IPS DF 6.9 (cell line): ENCODE measurements at places on chromosomes 2 and 18.

DNA sequence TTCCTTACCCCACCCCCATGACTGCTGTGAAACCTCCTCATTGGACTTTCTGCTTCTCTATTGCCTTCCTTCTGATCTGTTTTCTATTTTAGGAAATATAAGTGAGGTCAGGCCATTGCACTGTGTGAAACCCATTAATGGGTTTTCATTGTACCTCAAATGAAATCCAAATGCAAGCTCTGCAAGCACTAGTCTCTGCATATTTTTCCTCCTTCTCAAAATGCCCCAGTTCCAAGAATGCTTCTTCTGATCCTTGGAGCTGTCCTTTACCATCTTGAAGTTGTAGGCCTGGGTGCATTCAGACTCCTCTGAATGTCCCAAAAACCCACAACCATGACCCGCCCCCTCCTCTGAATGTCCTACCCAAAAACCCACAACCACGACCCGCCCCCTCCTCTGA is 8.2 kb downstream of the IL1A start:
- no peak for DNase-seq

DNA sequence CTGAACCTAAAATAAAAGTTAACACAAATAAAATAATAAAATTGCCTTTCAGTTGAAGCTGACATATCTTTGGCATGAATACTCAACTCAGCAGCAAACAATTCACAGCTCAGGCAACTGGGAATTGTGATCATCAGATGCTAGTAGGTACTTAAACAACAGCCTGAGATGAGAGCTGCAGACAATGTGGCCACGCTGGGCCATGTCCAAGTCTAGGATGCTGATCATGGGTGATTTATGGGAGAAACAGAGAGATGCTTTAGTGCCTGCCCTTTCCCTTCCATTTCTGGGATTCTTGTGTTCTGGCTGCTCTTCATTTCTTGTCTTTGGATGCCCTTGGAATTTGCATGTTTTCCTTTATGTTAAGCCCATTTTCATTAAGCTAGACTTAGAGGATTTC is 212.4 kb upstream of the CWC22 start:
- DNase-seq: no peak

- DNase-seq: no peak
These were observed 24.1 kb downstream of the SLC14A2 start for GRCh38 chr18:45639408-45639807.

DNA sequence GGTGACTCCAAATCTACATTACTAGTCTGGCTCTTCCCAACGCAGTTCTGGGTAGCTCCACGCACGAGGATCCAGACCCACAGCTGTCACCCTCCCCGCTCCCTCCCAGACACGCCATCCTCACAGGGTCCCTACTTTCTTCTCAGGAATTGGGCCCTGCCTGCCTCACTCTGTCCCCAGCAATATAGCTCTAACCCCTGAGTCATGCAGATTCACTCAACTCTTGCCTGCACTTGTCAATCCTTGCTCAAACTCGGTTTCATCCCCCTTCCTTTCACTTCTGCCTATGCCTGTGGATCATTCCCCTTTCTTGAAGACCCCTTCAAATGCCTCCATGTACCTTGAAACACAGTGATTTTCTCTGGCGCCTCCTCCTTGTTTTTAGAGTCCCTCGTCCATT is 5.0 kb downstream of the ST8SIA5 start:
- DNase-seq: no peak

DNA sequence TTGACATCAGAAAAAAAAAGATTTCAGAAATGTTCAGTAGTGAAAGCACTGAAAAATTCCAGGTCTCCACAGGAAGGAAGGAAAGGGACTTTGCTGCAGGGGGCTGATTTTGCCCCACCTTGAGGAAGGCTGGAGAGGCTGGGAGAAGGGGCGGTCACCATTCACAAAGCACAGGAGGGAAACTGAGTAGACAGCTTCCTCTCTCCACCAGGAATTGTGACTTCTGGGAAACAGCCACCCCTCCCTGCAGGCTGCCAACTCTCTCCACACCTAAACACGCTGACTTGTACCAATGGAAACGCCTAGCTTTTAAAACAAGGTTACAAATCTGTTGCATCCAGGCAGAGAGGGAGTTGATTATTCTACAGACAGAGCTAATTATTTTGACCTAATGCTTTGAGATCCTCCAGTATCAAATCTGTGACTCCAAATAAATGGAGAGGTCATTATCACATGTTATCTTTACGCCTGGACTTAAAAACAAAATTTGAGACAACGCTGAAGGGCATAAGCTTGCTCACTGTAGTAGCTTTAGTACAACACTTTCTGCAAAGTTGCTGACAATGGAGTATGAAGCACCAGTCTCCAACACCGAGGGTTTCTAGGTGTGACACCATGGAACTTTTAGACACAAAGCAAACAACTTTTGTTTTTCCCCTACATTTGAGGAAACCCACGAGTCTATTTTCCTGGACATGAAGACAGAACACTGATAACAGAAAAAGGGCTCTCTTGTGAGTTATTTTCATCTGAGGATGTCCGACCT is 42.7 kb downstream of the EPHA4 start:
- no peak for DNase-seq

GRCh38 chr2:12824351-12824777 is 107.6 kb downstream of the TRIB2 start:
- DNase-seq: no peak

DNA sequence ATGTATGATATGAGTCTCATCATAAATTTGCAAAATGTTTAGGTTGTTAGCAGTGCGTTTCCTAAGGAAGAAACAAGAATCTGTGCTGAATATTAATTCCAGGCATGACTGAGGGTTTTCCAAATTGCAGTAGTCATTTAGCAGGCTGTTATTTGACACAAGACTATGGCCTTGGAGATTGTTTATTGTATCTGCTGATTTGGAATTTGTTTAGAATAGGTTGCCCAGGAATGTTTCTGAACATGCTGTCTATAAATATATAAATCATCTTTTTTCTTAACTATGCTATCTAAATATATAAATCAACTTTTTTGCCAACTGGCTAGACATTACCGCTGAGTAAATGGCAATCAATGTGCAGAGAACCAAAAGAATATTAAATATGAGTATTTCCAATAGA is 90.9 kb downstream of the DOK6 start:
- DNase-seq: no peak

DNA sequence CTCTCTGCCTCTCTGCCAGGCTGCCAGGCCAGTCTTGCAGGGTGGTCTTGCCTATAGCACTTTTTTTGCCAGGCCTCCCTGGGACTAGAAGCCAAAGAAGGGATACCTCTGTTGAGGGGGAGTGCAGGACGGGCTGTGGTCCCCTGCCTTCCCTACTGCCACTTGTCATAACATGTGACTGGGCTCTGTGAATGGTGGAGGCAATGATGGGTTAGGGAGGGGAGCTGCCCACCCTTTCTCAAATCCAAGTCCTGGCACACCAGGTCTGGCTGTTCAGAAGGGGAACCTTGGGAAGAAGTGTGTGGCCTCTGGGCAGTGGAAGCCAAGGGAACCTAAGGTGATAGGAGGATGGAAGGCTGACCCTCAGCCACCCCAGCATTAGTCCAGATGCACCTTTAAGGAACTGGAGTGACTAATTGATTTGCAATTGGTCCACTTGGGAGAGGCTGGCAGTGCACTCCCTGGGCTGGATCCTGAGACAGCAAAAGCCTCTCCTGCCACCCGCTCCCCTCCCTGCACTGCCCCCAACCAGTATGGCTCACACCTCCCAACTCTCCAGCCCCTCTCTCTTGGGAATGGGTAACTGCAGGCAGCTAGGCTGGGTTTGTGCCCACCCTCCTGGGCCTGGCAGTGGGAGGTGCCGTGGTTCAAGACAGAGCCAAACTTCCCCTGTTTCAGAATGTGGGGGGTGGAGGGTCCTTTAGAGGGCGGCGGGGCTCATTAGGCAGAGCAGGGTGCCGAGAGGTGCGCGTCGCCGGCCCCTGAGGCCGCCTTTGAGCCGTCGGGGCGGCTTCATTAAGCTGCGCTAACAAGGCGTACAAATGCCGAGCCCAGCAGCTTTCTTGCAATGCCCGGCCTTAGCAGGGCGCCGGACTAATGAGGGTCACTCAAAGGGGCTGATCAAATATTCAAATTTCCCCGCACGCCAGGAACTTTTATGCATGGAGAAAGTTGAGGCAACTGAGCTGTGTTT is 4.5 kb upstream of the SIX3 start:
- DNase-seq: no peak

GRCh38 chr2:107645586-107645985 is 181.1 kb upstream of the RGPD4 start:
- DNase-seq: no peak

GRCh38 chr2:46800625-46801349 is 114.8 kb downstream of the MCFD2 start:
- DNase-seq: no peak

DNA sequence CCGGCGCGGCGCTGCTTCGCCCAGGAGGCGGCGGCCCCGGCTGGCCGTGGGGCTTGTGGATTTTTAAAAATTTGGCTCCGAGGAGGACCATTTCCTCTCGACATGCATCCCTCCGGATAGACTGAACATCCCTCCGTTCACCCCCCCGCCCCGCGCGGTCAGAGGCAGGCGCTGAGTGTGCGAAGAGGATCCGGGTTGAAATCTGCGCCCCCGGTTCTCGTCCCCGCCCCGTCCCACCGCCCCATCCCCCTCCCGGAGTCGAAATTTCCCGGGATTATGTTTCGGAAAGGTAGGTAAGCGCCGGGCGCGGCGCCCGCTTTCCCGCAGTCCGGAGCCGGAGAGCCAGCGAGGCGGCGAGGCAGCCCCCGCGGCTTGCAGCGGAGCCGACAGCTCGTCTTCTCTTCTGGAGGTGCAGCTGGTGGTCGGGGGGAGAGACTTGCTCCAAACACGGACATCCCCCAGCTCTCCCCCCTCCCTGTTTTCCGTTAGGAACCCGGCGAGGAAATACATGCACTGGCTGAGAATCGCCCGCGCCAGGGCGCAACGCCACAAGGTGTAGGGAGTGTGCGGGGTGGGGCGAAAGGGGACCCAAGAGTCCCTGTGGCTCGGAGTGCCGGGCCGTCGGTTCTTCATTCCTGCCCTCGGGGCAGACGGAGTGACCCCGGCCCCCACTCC is at the start of gene PRKCE:
Gene PRKCE (plus strand): TSS at position 261 of the 675 bp plus-strand sequence.
- no peak for DNase-seq

- no peak for DNase-seq
These were observed 40.2 kb upstream of the NEB start for GRCh38 chr2:151774506-151774905.

DNA sequence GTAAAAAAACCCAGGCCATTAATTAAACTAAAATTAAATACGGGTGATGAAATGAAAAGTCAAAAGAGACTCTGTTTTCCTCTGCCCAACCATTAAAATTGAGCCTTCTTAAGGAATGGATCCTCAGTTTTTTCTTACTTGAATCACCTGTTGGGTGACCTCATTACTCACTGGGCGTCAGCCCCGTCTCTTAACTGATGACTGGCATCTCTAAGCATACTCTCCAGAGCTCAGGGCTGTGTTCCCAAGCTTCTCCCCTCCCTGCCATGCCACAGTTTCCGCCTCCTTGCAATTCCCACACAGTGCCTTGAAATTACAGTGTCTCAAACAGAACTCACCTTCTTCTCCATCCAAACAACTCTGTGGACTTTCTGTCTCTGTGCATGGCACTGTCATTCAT is 421.1 kb upstream of the CELF4 start:
- no peak for DNase-seq
